ENCODE measurements at places on chromosomes 4 and X. TPM values are rescaled to one million over a fixed set of nuclear protein-coding genes. Genes with fewer than 3 reads are reported as not detected.

HOPX gene
- 17.6 TPM for total RNA-seq

DNA sequence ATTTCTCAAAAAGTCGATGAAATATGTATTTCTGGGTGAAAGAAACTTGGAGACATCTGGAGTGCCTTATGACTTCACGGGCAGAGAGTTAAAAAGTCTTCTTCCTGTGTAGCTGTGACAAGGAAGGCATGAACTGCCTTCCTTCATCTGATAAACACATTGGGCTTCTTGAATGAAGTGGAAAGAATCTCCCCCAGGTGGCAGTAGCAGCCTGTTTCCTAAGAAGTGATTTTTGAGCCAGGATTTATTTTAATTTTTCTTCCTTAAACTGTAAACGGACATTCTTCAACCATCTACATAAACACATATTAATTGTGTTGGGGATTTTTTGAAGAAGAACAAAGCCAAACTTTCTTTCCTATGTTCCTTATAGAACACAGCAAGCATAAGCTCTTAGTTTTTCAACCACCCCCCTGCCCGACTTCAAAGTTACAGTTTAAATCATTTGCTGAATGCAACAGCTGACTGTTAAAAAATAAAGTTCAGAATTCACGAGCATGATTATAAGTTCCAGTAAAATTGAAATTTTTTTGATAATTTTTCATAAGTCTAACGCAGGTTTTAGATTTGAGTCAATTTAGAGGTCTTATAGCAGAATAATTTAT is 980 bp upstream of the GIMD1 start:
- H3K4me1 ChIP-seq = no peaks in the 10 kb centered on the region
- H3K36me3 ChIP-seq = no peaks in the 10 kb centered on the region
- H3K27ac ChIP-seq = no peak overlapping the region
- peak; percentile 75 for DNase-seq

- no peaks in the 10 kb centered on the region for H3K4me1 ChIP-seq
- H3K27me3 ChIP-seq = no peaks in the 10 kb centered on the region
- H3K4me3 ChIP-seq = no peak overlapping the region
- no peaks in the 10 kb centered on the region for H3K36me3 ChIP-seq
- DNase-seq = no peak
- no peak overlapping the region for H3K27ac ChIP-seq
These were observed 310.0 kb downstream of the PDHA2 start for GRCh38 chr4:96149894-96150293.

- H3K27me3 ChIP-seq = no peaks in the 10 kb centered on the region
- no peaks in the 10 kb centered on the region for H3K36me3 ChIP-seq
- no peak for DNase-seq
These were observed 35.1 kb upstream of the TACR3 start for GRCh38 chr4:103754844-103755243.

GUF1 gene
- total RNA-seq = 21.2 TPM

PDCL2 gene
- total RNA-seq = not detected

SASH3 gene
- total RNA-seq = 18.3 TPM

FGFBP2 gene
- total RNA-seq = 0.72 TPM

DNA sequence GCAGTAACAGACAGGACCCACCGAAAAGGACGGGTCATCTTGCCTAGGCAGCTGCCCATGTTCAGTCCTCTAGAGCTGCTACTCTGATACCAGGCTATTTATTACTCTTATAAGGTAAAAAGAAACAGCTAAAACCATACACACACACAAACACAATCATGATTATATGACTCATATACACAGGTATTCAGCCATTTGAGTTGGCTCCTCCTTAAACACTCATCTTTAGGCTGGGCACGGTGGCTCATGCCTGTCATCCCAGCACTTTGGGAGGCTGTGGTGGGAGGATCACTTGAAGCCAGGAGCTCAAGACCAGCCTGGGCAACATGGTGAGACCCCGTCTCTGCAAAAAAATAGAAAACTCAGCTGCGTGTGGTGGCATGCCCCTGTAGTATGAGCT is 76.6 kb downstream of the F11 start:
- DNase-seq = no peak
- H3K4me1 ChIP-seq = no peaks in the 10 kb centered on the region
- H3K27ac ChIP-seq = no peak overlapping the region

DNA sequence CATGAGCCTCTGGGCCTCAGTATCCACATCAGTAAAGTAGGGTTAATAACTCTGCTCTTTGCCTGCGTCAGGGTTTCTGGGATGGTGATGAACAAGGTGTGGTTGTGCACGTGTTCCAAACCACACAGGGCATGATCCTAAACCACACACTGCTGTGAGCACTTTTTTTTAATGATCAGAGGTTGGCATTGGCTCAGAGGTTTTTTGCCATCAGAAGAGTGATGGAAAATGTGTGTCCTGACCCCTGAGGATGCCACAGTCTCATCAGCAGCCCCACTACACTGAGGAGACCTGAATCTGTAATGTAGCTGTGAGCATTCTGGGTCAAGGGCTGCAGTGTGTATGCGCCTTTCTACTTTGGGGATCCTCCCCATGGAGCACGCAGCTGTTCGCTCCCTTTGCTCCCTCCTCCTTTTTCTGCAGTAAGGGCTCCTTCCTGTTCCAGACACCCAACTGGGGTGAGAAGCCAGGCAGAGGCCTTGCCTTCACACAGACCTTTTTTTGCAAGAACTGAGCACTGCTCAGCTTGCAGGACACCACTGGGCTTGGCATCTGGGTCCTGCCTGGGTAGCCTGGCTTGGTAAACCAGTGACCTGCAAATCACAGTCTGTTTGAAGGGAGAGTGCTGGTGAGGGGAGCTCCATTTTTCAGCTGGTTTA is 87.5 kb downstream of the MAMLD1 start:
- no peaks in the 10 kb centered on the region for H3K4me1 ChIP-seq
- no peaks in the 10 kb centered on the region for H3K27me3 ChIP-seq
- H3K4me3 ChIP-seq = no peak overlapping the region
- no peaks in the 10 kb centered on the region for H3K36me3 ChIP-seq
- DNase-seq = no peak
- H3K27ac ChIP-seq = no peak overlapping the region

DNA sequence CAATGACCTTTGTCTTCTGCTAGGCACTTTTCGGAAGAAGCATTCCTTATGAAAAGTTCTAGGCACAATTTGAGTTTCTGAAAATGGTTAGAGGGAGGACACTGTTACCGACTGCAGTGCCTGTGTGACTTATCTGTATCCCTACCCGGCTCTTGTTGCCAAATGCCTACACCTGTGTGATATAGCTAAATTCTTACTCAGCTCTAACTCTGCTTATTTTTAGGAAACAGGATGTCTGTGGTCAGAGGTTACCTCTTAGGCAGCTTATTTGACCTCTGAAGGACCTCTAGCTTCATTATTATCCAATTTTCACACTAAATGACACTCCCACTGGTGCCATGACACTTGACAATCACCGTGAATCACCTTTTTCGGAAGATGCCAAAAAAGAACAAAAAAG is 561.1 kb upstream of the SMIM31 start:
- H3K4me3 ChIP-seq = no peak overlapping the region
- no peak overlapping the region for H3K27ac ChIP-seq

ARMCX5 gene
- 15.2 TPM for total RNA-seq

GRCh38 chr4:62953752-62954151 is 1455.5 kb downstream of the TECRL start:
- H3K4me1 ChIP-seq = no peaks in the 10 kb centered on the region
- no peak overlapping the region for H3K27ac ChIP-seq
- H3K27me3 ChIP-seq = no peaks in the 10 kb centered on the region
- H3K4me3 ChIP-seq = no peak overlapping the region

All from kidney (tissue), 22 donors.